ENCODE measurements at places on chromosomes 12 and 14.

DNA sequence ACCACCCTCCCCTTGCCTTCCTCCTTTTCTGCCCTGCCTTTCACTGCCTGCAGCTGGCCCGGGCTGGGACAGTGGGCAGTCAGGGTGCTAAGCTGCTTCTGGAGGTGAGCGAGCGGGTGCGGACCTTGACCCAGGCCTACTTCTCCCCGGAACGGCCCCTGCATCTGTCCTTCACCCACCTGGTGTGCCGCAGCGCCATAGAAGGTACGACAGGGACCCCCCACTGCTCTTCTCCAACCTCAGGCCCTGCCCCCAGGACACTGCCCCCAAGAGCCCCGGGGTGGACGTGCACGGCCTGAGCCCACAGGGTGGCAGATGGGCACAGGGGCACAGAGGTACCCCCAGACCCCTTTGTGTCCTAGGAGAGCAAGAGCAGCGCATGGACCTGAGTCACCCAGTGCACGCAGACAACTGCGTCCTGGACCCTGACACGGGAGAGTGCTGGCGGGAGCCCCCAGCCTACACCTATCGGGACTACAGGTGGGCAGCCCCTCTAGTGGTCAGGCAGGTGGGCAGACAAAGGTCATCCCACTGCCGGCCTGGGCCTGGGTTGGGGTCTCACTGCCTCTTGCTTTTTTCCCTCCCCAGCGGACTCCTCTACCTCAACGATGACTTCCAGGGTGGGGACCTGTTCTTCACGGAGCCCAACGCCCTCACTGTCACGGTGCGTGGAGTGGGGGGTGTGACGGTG, 3.2 kb upstream of the GNB3 start:
- DNase-seq, result no peak

- no peak for DNase-seq
Measured at GRCh38 chr12:122355706-122356105, 66.8 kb downstream of the CLIP1 start.

- DNase-seq, result no peak
Measured at GRCh38 chr14:32694795-32695449, 243.8 kb upstream of the NPAS3 start.

DNA sequence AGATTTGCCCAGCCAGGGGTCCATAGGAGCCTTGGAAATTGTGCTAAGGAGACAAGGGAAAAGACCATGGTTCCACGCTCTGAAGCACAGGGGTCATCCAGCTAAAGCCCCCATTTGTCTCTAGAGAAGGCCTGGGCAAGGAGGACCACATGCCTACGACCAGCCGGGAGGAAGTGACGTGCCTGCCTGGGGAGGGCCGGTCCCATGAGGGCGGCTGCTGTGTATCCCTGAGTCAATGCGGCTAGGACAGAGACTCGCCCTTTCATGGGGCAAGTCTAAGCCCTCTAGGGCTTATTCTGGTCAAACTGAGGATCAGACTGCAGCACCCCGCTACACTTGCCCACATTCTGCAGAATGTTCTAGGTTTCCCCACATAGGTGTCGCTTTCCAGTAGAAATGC, 20.6 kb upstream of the RIN3 start:
- no peak for DNase-seq

DNA sequence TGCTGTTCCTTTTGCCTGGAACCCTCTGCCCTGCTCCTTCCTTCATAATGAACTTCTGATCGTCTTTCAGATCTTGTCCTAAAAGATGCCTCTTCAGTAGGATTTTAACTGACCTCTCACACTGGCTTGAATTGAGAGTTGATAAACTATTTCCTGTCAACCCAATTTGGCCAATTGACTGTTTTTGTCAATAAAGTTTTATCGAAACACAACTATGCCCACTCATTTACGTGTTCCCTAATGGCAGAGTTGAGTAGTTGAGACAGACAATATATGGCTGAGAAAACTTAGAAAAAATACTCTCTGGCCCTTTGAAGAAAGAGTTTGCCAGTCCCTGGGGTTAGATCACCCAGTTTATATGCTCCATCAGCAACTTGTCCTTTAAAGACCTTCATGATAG, 171.7 kb upstream of the TBX3 start:
- DNase-seq, result no peak

- DNase-seq, result no peak
Measured at GRCh38 chr12:81520064-81520945, 238.8 kb downstream of the PPFIA2 start.

DNA sequence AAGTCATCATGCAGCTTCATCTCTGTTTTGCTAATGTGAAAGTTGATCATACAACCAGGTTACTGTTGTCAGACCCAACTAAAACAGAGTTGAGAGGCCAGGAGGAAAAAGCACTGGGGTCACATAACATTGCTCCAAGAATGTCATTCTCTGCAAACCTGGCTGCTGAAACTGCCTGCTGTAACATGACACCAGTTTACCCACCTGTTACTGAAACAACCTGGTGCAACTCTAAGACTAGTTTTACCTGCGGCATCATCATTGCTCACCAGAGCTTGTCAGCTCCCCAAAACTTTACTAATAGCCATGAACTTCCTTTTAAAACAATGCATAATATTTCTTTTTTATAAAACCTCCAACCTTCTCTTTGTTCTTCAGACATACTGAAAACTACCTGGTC, 30.7 kb upstream of the DEGS2 start:
- DNase-seq, result no peak

DNA sequence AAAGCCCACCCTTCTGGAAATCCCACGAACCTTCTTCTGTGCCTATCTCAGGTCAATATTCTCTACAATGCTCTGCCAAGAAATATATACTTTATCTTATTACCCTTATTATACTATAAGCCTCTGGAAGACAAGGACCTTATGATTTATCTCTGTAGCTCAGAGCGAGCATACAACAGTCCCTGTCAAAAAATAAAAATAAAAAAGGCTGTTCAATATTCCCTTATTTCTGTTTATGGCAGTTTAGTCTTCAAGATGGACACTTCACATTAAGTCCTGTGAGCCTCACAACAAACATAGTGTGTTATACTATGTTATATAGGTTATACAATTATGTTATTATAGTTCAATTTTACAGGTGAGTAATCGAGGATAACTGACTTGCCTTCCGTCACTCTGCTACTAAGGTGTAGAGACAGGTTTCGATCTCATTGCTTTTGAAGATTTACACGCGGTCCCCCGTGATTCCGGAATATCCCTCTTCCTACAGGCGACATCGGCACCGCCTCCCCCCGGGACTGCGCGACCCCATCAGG, 562 bp downstream of the EAPP start:
- DNase-seq, result no peak

GRCh38 chr14:72607386-72608130, 286.3 kb downstream of the DPF3 start:
- DNase-seq, result no peak

DNA sequence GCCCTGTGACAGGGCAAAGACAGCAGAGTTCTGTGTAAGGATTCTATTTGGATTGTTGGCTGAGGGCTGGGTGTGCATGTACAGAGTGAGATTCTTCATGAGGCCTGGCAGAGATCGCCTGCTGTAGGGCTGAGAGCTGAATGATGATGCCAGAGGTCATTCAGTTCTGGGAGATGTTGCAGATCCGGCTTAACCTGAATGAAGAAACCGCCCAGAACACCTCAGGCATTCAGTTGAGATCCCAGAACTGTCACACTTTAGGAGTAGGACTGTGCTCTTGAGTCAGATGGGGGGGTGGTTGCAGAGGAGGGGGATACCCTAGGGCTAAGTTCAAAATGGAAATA, 5.8 kb upstream of the EVL start:
- DNase-seq, result no peak

DNA sequence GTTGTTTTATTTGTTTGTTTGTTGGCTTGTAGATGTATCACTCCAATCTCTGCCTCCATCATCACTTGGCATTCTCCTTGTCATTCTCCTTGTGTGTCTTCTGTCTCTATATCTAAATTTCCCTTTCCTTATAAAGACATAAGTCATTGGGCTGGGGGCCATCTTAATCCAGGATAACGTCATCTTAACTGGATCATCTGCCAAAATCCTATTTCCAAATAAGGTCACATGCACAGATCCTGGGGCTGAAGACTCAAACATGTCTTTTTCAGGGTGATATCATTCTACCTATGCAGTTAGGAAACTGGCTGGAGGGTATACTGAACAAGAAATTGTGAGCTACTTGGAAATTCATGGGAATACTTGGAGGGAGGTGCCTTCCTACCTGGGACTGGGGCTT, 8.7 kb upstream of the CCDC60 start:
- DNase-seq, result no peak

- DNase-seq, result no peak
Measured at GRCh38 chr12:130222519-130223218, 60.4 kb downstream of the FZD10 start.

DNA sequence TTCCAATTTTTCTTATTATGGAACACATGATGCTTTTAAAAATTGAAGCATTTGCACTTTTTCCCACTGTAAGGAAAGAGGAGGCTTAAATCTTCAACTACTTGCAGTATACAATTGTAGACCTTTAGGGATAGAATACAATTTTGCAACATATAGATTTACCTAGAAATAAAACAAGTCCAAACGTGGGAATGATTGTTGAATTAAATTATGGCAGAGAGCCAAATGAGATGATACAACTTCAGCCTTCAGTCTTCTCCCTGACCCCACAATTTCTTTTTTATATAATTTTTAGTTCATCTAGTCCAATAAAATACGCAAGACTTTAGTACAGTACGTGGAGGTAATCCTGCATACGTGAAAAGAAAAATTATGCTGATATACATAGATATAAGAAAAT, 666.5 kb downstream of the SLC16A7 start:
- DNase-seq, result no peak

Measured in stimulated activated CD8-positive, alpha-beta memory T cell treated with anti-CD3 and anti-CD28 coated beads, Interleukin-15, amount 100 ng/mL, for 24 hours (primary cell).